ENCODE measurements at places on chromosomes 16 and 17.

GRCh38 chr16:26026709-26027450 lies 335.1 kb downstream of the HS3ST4 start:
- DNase-seq = no peak

GRCh38 chr16:68382296-68382718 lies 66.0 kb downstream of the SMPD3 start:
- no peak for DNase-seq

DNA sequence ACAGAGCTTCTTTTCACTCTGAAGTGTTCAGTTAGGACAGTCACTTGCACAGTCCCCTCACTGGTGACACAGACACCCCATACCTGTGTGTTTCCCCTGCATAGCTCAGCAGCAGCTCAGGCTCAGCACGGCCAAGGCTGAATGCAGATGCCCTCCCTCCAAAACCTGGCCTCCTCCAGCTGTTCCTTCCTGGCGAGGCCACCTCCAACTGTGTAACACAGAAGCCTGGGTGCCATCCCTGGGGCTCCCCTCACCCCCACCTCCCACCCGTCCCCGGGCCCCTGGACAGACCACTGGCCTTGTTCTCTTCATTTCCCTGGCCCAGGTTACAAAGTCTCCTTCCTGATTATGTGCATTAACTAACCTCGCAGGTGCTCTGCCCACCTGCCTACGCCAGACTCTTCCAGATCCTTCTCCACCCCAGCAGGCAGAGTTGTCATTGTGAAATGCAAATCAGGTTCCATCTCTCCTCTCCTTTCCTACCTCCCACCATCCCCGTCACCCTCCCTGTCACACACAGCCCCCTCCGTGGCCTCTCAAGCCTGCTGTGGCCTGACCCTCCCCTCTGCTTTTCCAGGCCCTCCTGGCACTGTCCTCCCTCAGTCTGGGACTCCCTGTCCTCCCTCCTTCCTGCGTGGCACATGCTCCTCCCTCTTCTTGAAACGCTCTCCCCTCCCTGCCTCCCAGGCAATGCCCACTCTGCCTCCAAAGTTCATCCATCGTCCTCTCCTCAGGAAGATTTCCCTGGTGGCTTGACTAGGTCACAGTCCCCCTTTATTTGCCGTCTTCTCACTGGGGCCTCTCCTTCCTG lies 26.4 kb downstream of the MLYCD start:
- DNase-seq = no peak

- no peak for DNase-seq
These were observed 116.5 kb downstream of the ZNF423 start for GRCh38 chr16:49739381-49739780.

DNA sequence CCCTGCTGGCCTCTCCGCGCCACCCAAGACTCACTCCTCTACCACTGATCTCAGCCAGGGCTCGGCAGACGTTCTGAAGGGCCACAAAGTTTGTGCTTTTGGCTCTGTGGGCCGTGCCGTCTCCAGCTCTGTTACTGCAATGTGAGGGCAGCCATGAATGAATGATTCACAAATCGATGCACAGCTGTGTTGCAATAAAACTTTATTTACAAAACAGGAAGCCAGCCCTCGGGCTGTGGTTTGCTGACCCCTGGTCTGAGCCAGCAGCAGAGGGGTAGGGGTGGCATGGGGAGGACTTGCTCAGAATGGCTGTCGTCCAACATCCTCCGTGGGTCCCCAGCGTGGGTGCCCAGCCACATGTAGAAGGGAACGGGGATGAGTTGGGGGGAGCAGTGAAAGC lies 63.0 kb upstream of the PVALEF start:
- DNase-seq = no peak

DNA sequence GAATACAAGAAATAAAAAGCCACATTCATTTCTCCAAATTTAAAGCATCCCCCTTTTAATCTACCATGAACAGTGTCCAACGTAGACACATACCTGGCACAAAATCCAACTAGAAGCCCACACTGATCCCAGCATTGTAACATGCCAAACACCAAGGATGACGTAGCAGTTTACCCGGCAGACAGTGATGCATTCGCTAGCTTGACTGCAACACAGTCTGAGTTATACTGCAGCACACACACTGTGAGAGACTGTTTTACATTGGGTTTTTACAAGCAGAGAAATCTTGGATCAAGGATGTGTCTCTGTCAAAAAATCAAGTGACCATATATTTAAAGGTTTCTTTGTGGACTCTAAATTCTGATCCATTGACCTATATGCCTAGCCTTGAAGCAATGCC lies 74.5 kb upstream of the C17orf78 start:
- no peak for DNase-seq

DNA sequence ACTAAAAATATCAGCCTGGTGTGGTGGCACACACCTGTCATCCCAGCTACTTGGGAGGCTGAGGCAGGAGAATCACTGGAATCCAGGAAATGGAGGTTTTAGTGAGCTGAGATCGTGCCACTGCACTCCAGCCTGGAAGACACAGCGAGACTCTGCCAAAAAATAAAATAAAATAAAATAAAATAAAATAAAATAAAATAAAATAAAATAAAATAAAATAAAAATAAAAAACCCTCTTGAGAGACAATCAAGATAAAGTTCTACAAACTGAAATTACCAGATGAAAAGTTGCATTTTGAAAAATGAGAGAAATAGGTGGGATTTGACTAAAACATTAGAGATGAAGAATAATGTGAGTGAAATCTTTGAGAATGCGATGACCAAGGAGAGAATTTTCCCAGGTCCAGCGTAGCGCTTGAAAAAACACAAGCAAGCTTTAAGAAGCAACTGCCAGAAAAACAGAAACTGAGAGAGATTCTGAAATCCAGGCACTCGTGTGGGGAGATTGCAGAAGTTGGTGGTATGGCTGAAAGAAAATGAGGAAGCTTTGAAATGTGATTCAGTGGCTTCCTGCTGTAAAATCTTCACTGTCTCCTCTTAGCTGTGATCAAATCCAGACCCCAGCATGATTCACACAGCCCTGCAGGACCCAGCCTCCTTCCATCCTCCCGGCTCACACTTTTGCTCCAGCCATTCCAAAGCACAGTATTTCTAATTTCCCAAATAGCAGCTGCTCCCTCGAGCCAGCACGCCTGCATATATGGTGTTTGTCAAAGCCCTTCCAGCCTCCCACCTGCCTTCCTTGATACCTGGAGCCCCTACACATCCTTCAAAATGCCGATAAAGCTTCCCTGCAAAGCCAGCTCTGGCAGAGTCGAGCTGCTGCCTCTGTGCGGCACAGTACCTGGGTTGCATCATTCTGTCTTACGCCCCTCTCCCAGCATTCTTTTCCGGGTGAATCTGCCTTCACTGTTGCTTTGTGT lies 8.2 kb upstream of the CD300E start:
- no peak for DNase-seq

DNA sequence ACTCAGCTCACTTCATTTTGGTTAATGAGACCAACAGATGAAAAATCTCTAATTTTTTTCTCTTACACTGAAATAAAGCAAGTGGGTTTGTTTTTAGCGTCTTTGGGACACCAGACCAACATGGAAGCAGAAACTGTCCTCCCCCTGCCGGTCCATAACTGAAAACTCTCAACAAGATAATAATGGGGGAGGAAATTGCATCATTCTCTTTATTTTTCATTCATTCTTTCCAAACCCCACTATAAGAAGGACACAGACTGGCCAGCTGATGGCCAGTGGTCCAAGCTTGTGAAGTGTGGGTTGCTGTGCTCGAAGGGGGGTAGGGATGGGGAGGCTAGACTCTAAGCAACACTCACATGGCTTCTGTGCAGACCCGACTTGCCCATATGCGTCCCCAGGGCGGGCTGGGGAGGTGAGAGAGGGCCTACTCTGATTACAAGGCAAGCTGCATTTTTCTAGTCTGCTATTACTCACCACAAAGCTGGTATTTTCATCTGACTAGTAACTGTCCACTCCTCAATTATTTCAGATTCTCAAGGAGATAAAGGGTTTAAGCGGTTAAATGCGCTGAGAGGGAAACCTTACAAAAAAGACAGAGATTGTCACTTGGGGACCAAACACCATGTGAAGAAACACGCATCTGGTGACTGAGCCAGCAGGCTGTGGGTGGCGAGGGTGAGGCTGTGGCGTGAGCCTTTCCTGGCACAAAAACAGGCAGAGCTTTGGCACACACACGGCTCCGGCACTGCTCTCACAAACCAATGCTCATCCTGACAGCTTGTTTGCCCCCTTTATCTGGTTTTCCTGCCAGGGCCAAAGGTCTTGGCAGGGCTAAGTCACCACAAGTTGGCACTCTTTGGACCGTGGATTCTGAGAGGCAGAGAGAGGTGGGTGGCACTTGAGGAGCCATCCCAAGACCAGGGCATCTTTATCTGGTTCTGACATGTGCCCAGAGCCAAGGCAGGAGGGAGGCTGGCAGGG lies 38.2 kb downstream of the MARF1 start:
- no peak for DNase-seq

- no peak for DNase-seq
These were observed 8.2 kb downstream of the UBE2O start for GRCh38 chr17:76444518-76445311.

GRCh38 chr17:75404223-75404730 lies 1.2 kb downstream of the GRB2 start:
- peak; percentile 30 for DNase-seq

DNA sequence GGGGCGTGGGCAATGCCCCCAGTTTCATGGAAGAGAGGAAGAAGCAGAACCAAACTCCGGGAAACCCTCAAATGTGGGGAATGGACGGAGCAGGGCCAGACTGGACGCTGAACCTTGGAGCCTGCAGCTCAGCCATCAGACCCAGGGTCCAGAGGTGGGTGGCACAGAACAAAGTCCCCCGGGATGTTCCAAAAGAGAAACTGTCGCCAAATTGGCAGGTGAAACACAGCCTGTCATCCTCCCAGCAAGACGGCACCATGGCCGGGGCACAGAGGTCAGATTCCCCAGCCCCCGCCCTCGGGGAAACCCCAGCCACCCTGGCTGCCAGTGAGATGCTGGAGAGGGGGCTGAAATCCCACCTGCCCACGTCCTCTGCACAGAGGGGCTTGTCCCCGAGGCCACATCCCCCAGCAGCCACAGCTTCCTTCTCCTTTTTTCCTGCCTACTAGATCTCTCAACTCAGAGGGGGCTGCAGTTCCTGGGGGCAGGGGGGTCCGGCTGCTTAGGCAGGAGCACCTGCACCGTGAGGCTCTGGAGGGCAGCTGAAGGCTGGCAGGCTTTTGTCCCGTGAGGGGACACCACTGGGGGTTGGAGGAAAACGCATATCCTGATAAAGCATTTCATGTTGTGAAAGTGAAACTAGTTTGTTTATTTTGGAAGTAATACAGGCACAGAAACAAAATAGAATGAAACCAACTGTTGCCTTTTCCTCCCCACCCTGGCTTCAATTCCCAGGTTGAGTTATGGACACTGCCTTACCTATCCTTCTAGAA lies 1.2 kb upstream of the SECTM1 start:
- no peak for DNase-seq

GRCh38 chr16:86786994-86787393 lies 208.6 kb downstream of the FOXL1 start:
- DNase-seq = no peak

DNA sequence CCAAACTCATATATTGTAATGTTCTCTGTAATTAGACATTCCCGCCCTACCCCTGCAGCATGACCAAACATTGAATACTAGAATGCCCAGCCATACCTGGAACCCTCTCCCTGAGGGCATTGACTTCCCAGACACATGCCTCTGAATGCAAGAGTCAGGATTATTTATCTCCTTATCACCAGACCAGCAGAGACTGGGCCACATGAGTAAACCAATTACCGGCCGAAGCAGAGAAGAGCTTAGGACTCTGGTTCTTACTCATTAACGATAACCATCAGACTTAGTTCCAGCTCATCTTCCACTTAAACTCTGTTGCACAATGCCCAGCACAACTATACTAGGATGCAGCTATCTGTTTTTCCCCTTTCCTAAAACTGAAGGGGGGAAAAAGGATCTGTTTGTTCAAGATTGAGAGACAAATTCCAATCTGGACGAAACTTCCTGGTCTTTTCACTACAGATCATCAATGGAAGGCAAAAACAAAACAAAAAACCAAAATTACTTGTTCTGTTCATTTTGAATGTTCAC lies 88.2 kb upstream of the CORO6 start:
- DNase-seq = no peak

DNA sequence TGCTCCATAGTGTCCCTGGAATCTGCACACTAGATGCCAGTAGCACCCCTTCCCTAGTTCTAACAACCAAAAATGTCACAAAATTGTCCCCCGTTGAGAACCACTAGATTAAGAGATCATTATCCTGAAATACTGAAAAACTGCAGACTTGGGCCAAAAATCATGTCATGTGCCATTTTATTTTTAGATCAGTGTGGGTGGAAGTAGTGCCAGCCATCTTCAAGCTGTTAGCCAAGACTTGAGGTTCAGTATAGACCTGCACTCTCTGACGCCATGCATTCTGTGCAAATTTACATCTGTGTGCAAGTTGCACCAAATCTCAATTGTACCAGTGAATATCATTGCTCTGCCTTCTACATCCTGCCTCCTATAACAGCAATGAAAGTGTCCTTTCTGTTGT lies 31.5 kb upstream of the NOL11 start:
- no peak for DNase-seq

DNA sequence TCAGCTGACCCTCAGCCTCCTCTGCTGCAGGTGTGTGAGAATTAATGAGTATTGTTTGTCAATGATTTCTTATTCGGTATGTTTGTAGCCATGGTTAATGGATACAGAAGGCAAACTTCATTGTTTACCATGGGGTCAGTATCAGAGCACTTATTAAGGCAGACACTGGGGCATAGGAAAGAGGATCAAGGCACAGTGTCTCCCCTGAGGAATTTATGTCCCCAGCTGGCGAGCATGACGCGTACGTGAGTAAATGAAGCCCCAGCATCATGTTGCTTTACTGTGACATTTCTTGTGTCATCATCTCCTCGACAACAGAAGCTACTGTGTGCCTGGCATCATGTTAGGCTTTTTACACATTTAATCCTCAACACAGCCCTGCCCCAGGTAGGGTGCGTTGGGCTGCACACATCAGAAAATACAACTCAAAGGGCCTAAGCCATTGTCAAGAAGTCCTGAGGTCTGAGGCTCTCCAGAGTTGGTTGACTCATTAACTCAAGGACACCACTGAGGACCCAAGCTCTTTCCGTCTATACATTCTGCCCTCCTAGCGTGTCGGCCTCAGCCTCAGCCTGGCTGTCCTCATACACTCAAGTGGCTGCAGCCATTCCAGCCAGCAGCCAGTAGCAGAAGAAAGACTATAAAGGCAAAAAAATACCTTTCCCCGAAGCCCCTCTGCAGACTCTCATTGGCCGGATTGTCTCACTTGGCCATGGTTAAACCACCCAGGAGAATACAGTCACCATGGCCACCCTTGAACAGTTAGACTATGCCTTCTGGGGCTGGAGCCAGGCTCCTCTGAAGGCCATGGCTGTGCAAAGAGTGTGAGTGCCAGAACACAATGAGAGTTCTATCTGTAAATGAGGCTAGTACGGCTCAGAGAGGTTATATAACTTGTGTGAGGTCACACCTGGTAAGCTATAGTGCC lies 13.9 kb upstream of the ZCCHC14 start:
- no peak for DNase-seq

GRCh38 chr16:17245776-17246175 lies 225.0 kb downstream of the XYLT1 start:
- no peak for DNase-seq

Data from naive thymus-derived CD8-positive, alpha-beta T cell (primary cell).